ENCODE measurements at places on chromosomes 7 and 10.

DNA sequence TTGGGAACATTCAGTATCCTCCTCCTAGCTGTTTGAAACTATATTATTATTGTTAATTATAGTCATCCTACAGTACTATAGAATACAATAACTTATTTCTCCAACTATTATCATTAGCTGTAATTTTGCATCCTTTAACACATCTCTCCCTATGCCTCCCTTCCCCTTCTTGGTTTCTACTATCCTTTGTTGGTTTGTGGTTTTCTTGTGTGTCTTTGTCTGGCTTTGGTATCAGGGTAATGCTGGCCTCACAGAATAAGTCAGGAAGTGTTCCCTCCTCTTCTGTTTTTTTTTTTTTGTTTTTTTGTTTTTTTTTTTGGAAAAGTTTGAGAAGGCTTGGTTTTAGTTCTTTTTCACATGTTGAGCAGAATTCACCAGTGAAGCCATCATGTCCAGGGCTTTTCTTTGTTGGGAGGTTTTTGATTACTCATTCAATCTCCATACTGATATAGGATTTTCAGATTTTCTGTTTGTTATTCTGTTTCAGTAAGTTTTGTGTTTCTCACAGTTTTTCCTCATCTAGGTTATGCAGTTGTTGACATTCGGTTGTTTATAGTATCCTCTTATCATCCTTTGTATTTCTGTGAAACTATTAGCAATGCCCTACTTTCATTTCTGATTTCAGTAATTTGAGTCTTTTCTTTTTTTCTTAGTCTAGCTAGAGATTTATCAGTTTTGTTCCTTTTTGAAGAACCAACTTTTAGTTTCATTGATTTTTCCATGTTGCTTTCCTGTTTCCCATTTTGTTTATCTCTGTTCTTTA, 21.6 kb downstream of the C1GALT1 start:
- DNase-seq: no peak

DNA sequence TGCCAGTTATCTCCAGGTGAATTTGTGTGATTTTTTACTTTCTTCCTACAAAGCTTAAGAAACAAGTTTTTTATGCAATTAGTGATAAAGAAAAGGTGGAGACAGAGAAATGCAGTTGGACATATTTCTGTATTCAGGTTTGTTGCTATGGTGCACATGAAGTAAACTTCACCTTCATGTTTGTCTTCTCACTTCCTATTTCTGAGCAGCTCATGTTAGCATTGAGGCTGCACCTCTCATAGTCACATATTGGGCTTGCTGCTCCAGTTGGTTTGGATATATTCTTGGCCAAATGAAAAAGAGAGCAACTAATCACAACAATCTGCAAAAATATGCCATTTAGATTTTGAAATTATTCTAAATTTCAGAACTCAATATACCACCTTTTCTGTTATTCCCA, 475.6 kb upstream of the ZWINT start:
- DNase-seq: no peak

GRCh38 chr7:39987641-39988347, 37.7 kb downstream of the CDK13 start:
- no peak for DNase-seq

- no peak for DNase-seq
Observed at GRCh38 chr7:18913106-18913505, 204.3 kb downstream of the TWIST1 start.

GRCh38 chr10:93926613-93927012, 32.8 kb downstream of the SLC35G1 start:
- no peak for DNase-seq

- DNase-seq: no peak
Observed at GRCh38 chr10:12628153-12628552, 278.8 kb downstream of the CAMK1D start.

- DNase-seq: peak; percentile 90
Observed at GRCh38 chr10:71396084-71396710, 523 bp upstream of the CDH23 start.

GRCh38 chr10:84348860-84349259, 20.5 kb downstream of the CCSER2 start:
- DNase-seq: no peak

DNA sequence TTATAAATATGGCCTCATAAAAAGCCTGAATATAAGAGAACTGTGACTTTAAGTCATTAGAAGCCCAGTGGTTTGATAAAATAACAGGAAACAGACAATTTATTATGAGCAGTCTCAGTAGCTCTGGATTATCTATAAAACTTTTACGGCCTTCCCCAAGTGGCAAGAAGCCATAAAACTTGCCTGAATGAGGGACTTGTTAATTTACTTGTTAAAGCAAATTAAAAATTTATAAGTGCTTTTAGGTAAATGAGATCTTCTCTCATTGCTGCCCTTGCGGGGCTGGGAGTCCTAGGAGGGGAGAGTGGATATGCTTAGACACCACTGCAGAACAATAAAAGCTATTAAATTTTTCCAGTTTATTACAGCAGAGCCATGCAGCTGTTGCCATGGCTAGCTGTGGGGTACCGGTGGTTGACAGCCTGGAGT, 499.9 kb downstream of the AUTS2 start:
- DNase-seq: no peak

- peak; percentile 93 for DNase-seq
Observed at GRCh38 chr10:103859161-103860086, 4.0 kb upstream of the SH3PXD2A start.

- DNase-seq: no peak
Observed at GRCh38 chr7:9657257-9657656, 1223.8 kb downstream of the NXPH1 start.

- no peak for DNase-seq
Observed at GRCh38 chr7:158611541-158611940, 23.9 kb upstream of the PTPRN2 start.
